ENCODE measurements at places on chromosomes 16 and 17. TPM values are rescaled to one million over a fixed set of nuclear protein-coding genes. Genes with fewer than 3 reads are reported as not detected.
A peak's percentile ranks its signal among the peaks of the same experiment; 100 is the strongest.

DNA sequence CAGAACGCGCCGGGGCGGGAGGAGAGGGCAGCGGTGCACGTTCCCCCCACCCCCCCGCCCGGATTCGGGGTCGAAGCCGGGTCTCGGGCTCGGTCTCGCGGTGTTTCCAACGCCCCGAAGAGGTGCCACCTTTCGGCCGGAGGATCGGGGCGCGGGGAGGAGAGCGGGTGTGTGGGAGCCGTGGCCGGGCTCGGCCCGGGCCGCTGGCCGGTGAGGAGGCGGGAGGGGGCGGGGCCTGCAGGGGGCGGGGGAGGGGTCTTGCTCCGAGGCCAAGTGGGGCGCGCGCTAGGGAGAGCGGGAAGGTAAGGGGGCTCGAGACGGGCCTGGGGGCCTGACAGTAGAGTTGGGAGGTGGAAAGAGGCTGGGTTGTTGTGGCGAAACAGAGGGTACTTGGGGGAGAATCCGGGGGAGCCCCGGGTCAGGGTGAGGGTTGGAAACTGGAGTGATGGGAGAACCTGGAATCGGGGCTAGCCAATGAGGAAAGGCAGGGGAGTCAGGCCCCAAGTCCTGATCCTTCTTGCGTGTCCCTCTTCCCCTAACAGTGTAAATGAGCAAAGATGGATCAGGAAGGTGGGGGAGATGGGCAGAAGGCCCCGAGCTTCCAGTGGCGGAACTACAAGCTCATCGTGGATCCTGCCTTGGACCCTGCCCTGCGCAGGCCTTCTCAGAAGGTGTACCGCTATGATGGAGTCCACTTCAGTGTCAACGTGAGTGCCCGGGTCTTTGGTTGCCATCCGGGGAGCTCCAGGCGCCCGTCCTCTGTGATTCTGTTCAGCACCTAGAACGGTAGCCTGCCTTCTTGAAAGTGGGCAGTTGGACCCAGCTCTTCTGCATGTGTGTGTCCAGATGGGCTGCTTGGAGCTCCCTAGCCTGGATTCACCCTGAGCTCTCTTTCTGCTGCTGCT is 873 bp downstream of the SETD1A start:
- no peak for DNase-seq

- DNase-seq = no peak
These were observed 6.0 kb downstream of the CAPN15 start for GRCh38 chr16:533391-534123.

- DNase-seq = no peak
These were observed 1.9 kb downstream of the HS3ST4 start for GRCh38 chr16:25693631-25694030.

C17orf100 gene
- polyA plus RNA-seq = 3.6 TPM

DNA sequence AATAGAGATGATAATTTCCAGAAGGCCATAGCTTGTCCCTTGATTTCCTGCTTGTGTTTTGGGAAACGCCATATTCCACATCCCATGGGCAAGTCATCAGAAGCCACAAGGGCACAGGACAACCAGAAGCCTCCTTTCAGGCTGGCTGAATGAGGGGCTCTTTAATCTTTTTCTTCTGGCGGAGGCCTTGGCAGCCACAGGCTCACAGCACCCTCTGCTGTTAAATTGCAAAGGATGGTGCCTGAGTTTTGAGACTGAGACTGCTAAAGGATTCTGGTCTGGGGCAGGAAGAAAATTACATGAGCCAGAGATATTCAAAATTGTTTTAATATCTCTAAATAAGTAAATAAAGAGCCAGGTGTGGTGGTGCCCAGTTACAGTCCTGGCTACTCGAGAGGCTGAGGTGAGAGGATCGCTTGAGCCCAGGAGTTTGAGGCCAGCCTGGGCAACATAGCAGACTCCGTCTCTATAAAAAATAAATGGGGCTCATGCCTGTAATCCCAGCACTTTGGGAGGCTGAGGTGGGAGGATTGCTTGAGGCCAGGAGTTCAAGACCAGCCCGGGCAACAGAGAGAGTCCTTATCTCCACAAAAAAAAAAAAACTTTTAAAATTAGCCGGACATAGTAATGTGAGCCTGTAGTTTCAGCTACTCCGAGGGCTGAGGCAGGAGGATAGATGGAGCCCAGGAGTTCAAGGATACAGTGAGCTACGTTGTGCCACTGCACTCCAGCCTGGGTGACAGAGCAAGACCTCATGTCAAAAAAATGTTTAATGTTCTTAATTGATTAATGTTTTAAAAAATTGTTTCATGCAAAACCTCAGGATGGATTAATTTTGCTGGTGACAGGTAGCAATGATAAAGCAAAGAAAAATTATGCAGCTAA is 26.3 kb downstream of the AARSD1 start:
- peak; percentile 45 for DNase-seq

GRCh38 chr16:57386381-57386951 is 14.2 kb downstream of the CX3CL1 start:
- DNase-seq = peak; percentile 68

PDE6G gene
- polyA plus RNA-seq = 4.0 TPM

CTF1 gene
- polyA plus RNA-seq = 13.5 TPM

GRCh38 chr17:18064053-18064452 is 23.7 kb upstream of the DRG2 start:
- no peak for DNase-seq

DNA sequence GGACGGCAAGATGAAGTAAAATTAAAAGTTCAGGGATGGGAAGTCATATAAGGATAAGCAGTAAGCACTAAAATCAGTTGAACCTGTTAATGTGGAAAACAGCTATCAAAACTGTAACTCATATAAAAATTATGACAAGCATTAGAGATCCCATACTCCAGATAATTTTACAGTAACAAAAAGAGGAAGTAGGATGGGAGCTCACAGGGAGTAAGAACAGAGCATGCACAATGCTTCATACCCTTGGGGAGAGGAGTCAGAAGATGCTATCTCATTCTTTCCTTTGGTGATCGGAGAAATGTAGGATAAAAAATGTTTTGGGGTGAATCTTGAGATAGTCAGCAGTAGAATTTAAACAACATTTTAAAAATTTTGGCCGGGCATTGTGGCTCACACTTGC is 164.7 kb upstream of the CACNG5 start:
- DNase-seq = no peak

FLOT2 gene
- polyA plus RNA-seq = 77.5 TPM

CES5A gene
- polyA plus RNA-seq = not detected

GRCh38 chr17:4436846-4437245 is 3.1 kb downstream of the SPNS3 start:
- DNase-seq = no peak

- no peak for DNase-seq
These were observed 8.1 kb upstream of the ITGAE start for GRCh38 chr17:3809135-3809534.

GRCh38 chr16:7272567-7273158 is 60.0 kb upstream of the RBFOX1 start:
- no peak for DNase-seq

- DNase-seq = no peak
These were observed 93.3 kb downstream of the CMIP start for GRCh38 chr16:81537721-81538561.

CEP131 gene
- polyA plus RNA-seq = 15.4 TPM

DNA sequence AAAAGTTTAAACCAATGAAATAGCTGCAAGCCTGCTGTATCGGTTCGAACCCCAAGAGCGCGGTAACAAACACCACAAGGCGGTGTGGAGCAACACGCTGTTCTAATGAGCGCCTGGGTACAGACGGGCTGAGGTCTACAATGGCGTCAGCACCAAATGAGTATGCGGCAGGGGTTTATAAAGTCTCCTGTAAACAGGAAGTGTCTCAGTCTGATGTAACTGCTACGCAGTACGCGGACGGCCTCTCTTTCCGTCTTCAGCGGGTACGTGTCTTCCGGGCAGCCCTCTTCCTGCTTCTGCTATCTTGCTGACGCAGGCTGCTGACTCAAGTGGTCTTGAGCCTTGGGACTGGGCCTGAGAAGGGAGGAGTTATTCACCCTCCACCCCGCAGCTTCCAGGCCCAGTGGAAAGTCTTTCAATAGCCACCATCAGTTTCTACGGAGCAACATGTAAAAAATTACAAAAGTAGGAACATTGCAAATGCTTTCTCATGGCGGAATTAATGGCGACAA is 40.5 kb upstream of the KCNJ2 start:
- no peak for DNase-seq

DNA sequence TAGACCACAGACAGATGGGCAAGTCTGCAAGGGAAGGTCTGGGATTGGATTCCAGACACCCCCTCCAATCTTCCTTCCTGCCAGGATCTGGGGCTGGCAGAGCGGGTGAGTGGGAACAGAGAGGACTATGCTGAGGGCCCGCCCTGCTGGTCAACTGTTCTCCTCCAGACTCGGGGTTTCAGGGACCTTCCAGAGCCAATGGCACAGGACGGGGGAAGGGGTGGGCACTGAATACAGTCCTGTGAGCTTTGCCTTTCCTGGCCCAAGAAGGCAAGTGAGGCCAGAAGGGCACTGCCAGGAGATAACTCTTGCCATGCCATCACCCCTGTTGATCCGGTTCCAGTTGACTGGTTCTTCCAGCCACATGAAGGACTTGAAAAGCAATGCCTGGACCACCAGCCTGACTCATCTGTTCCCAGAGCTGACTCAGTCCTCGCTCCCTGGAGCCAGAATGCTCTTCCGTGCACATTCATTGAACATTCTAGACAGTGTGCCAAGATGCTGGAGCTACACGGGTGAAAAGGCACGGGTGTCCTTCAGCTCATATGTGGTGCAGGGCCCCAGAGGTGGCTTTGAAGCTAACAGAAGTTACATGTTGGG is 533 bp upstream of the MEFV start:
- no peak for DNase-seq

MIEN1 gene
- 19.7 TPM for polyA plus RNA-seq

DNA sequence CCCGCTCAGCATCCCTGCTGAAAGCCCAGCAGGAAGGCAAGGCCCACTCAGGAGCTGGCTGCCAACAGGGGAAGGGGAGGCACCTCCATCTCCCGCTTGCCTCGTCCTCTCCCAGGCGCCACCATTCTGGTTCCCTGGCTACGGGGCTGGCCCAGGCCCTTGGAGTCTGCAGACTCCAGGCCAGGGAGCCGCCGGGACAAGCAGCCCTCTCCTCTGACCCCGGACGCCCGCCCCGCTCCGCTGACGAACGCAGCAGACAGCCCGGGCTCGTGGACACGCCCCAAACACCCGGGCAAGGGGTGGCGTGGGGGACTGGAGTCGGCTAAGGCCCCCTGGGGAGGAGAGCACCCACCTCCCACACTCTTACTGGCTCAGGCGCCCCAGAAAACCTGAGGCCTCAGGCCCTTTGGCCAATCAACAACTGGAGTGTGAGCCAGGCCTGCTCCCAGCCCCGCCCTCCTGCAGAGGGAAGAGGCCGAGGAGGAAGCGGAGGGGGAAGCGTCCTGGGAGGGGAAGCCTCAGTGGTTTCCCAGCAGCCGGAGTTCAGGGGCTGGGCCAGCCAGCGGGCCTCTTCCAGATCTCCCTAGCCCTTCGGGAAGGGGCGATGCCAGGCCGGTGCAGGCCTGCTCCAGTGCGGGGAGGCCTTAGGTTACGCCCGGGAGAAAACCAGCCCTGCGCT is 4.2 kb downstream of the MNT start:
- peak; percentile 92 for DNase-seq

- DNase-seq = no peak
These were observed 67.6 kb upstream of the ANKFN1 start for GRCh38 chr17:56085576-56086267.

TMEM220 gene
- polyA plus RNA-seq = 11.3 TPM

DNA sequence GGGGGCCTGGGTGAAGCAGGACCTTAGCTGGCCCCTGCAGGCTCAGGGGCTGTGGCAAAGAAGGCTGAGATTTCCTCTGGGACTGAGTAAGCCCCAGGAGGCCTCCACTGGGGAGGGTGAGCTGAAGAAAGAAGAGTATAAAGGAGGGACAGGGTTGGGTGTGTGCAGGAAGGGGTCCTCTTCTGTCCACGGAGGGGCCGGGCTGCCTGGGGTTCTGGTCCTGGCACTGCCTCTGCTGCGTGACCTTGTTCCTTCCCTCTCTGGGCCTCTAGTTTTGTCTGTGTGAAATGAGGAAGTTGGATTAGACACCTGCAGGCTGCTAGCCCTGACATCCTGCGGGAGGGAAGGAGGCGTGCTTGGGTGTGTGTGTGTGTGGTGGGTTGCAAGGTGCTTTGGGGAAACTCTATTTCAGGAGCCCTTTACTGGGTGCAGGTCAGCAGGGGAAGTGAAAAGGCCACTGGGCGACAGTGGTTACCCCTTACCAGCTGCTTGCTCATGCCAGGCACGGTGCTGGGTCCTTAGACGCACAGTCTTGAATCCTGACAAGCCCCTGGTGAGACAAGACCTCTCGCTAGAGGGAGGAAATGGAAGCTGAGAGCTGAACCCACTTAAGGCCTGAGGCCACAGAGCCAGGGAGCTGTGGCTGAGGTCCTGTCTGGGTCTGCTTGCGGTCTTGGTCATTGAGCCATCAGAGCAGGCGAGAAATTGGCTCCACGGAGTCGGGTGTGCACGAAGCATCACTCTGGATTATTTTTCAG is 60.7 kb downstream of the OR1D5 start:
- no peak for DNase-seq

- DNase-seq = no peak
These were observed 48.0 kb upstream of the SLC12A3 start for GRCh38 chr16:56817056-56817455.

DNA sequence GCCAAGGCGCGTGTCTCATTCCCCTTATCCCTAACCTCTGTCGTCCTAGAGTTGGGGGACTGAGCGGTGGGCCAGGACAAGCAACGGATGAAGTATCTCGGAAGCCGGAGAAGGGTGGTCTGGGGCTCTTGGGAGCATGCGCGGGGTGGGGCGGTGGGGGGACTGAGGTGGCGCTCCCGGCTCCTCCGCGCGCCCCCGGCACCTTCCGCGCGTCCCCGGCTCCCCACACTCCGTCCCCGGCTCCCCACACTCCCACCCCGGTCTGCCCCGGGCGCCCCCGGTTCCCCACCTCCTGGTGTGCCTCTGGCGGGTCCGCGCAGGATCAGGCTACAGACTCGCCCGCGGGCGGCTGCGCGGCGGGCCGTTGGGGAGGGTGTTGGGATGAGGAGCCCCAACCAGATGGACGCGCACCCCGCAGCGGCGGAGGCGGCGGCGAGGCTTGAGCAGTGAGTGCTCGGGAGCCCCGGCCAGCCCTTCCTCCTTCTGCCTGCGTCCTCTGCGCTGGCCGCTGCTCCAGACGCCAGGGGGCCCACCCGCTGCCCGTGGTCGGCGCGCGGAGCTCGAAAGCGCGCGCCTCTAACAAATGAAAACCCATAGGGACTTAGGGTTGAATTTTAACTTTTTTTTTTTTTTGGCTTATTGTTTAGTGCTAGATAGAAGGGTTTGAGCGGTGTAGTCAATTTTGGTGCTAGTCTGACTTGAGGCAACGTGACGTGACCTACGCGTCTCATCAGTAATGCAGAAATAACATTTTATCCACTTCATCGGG is 5.6 kb upstream of the CRYM start:
- DNase-seq = peak; percentile 29

DNA sequence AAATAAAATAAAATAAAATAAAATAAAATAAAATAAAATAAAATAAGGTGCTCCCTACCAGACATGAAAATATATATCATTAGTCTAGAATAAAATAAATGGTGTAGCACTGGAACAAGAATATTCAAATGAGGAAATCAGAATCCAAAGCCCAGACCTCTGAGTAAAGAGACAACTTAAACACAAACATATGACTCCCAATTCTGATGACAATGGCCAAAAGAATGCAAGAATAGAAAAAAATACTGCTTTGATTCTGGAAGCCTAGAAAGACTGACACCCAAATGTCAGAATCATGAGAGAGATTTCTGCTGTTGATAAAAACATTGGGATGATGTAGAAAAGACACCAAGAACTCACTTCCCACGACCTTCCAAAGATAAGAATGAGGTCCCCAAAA is 27.9 kb downstream of the MYOCD start:
- DNase-seq = no peak

- no peak for DNase-seq
These were observed 29.8 kb upstream of the ZNF629 start for GRCh38 chr16:30816769-30817168.

GRCh38 chr16:49914657-49915056 is 58.7 kb upstream of the ZNF423 start:
- DNase-seq = no peak

GRIN2C gene
- 0.93 TPM for polyA plus RNA-seq
